ENCODE measurements at places on chromosomes 4 and X.

DNA sequence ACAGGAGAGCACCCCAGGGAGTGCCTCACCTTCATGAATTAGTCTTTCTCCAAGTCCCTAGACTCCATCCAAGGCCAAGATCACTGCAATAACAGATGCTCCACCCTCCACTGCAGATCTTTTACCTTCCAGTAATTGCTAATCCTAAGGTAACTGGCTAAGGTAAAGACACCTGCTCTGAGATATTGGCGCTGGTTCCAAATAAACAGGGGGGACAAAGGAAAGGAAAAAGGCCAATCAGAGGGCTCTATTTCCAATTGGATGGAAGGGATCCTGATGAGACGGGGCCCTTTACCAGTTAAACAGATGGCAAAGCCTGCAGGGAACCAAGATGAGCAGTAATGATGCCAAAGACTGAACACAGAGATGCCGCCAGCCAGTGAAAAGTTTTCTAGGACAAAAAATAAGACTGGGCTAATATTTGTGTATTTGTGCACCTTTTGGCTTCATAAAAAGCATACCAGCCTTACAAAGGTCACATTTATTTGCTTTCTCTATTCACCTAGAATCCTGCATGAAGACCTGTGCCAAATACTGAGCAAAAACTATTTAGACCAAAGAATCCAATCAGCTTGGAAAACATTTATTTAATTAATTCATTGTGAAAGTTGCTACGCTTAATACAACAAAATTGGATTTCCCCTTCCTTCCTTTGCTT is 148.5 kb downstream of the PPP3CA start:
- no peak for DNase-seq

DNA sequence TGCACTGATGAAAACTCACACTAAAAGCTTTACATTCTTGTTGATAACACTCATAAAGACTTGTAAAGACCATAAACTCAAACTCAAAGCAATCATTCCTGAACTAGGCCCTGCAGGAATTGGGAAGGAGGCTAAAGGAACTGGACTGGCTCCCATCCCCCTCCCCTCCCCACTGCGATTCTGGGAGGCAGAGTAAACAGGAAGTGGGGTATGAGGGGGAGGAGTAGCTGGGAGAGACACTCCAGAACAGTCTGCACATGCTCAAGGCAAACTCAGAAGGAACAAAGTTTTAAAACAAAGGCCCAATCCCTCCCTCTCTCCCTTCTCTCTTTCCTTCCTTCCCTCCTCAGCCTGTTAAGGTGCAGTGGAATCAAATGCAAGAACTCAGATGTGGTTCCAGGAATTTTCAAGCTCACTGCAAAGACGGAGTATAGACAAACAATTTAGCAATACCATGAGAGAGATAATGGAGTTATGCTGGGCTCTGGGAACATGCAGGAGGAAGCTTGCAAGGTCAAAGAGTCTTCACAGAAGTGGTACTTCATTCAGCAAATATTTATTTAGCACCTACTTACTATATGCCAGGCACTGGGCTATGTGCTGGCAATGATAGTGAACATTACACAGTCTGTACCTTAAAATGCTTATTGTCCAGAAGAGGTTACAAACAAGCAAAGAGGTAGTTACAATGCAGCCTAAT is 15.9 kb downstream of the MID1IP1 start:
- no peak for DNase-seq

GRCh38 chr4:130125467-130125866 is 1029.5 kb downstream of the C4orf33 start:
- DNase-seq = no peak

DNA sequence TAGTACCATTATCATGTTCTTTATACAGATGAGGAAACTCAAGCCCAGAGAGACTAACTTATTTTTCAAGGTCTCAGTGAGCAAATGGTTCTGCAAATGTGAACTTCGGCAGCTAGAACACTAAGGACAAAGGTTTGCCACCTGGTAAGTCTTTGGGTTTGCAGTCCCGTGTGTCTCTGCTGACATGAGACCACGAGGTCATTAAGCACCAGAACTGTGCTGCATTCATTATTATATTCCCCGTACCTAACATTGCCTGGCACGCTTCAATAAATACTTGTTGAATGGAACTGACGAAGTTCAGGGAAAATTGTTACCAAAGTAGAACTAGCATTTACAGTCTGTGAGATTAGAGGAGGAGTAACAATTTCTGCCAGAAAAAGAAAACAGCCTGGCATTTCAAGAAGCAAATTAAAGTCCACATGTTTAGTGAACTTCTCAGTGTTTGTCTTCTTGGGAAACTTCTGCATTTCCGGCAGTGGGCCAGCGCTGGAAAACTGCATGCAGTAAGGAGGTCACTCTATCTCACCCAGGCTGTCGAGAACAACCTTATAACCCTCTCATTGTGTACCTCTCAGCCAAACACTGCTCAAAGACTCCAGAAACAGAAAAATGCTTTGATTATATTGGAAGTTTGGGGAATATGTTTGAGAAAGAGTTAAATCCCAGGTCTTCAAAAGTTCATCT is 67.4 kb upstream of the CPEB2 start:
- no peak for DNase-seq

DNA sequence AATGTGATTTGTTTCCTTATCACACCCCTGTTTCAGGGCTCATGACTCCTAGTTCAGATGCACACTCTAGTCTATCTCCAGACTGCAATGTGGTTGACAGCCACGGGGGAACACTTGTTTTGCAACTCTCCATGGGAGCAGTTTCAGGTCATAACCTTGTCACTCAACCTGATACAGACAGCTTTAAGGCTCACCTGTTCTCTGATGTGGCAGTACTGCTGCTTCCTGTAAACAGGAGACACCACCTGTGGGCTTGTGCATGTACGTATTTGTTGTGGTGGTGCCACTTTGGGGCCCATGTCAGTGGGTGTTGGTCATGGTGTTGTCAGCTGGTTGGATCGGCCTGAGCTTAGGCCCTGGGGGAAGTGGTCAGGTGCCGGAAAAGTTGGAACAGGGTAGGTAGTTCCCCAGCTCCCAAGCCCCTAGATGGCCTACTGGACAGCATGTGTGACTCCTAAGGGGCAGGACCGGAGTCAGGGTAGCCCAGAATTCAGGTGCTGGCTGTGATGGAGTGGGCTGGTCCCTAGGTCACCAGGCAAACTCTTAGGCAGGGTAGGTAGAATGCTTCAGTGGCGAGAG is 46.2 kb downstream of the FAM9B start:
- no peak for DNase-seq

- no peak for DNase-seq
These were observed 645 bp downstream of the APLN start for GRCh38 chrX:129653971-129654651.

DNA sequence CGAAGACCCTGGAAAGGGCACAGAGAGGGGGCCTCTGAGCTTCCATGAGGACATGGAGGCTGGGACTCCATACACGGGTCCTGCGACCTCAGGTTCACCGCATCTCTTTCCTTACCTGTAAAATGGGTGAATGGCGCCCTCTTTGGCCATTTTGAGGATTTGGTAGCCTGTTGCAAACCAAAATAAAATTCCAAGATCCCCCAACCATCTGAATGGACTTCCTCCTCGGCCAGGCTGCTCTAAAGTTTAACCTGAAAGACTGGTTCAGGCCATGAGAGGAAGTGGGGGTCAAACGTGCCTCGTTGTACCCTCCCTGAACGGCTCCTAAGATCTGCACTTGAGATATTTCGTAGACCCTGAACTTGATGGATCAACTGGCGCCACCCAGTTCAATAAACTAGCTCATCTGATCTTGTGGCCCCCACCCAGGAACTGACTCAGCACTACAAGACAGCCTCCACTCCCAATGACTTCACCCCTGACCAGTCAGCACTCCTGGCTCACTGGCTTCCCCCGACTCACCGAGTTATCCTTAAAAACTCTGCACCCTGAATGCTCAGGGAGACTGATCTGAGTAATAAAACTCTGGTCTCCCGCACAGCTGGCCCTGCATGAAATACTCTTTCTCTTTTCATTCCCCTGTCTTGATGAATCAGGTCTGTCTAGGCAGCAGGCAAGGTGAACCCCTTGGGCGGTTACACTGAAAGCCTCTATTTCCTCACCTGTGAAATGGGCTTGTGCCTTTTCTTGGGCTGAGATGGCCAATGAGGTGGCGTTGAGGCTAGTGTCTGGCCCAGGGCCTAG is 32.9 kb upstream of the GPR78 start:
- DNase-seq = no peak

- no peak for DNase-seq
These were observed 6.0 kb downstream of the DMD start for GRCh38 chrX:33205321-33205720.

DNA sequence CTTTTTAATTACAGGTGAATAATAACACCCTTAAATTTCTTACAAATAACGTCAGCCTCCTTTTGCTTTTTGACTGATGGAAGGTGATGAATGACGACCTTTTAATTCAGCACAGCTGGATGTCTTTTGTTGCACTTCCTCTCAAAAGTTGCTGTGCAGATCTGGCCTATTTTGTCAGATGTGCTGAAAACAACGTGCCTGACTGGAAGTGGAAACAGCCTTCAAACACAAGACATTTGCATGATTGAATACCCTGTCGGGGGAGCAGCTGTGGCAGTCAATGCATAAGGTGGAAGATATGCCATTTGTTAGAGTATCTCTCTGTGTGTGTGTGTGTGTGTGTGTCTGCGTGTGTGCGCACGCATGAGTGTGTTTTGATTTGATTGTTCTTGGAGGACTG is 579.7 kb downstream of the SPRY1 start:
- no peak for DNase-seq

GRCh38 chrX:2489446-2490445 is 11.0 kb downstream of the DHRSX start:
- no peak for DNase-seq

DNA sequence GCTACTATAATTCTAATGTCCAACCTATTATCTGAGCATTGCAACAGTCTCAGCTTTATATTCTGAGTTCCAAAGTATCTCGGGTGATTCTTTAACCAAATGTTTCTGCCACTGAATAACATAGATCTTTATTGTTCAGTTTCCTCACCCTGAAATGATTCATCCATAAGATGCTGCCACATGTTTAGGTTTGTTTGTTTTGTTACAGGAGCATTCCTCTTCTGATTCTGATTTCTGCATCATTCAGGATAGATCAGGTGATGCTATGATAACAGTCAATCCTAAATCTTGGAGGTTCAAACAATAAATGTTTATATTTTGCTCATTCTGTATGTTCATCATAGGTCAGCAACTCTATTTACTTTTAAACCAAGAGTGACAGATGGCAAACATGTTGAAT is 927.6 kb downstream of the PCDH7 start:
- no peak for DNase-seq

- no peak for DNase-seq
These were observed 859.4 kb upstream of the FTHL17 start for GRCh38 chrX:31931225-31931624.

DNA sequence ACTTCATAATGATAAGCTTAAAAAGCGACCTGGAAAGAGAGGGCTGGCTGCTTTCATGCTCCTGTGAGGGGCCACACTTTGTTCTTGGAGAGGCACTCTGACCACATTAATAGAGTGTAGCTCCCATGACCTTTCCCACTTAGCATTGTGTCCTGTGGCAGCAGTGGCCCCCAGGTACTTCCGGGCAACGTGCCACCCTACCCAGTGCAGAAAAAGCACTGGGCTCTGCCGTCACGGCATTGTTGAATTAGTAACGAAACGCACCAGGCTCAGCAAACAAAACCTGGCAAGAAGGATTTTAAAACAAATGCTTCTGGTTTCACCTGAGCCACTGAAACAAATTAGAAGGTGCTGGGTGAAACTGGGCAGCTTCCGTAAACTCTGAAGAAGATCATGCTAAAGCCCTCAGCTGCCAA is 5.4 kb upstream of the SORBS2 start:
- no peak for DNase-seq

- no peak for DNase-seq
These were observed 28.1 kb downstream of the KLHL8 start for GRCh38 chr4:87192145-87192919.

DNA sequence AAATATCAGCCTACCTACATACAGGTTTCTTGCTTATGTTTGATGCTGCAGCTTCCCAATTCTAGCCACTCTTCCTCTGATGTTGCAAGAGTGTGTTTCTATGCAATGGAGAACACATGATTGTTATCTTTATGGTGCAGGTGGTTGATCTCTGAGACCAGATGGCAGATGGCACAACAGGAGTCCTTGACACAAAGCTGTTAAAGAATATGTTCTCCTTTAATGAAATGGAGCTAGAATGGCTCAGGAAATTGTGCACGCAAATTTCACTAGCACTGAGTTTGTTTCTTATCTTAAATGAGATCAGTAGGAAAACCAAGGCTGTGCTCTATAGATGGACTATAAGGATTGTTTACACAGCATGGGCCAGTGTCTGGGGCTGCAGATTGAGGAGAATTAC is 29.9 kb upstream of the TTC29 start:
- DNase-seq = no peak

DNA sequence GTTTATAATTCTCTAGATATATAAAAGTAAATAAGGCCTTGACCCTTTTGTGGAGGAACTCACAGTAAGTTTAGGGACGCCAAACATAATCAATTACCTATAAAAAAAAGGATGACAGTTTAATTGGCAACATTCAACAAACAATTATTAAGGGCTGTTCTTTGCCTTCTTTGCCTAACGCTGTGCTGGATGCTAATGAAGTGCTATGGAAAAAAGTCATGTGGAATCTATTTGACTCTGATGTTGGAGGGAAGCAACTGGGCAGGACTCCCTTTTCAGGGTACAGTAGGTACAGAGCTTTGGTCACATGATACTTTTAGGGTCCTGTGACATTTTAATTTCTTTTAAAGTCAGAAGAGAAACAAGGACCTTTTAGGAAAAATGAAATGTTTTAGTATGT is 91.1 kb downstream of the PCDH7 start:
- no peak for DNase-seq

GRCh38 chr4:122152711-122153226 is 638 bp downstream of the BLTP1 start:
- no peak for DNase-seq

GRCh38 chr4:118727360-118727759 is 42.2 kb downstream of the METTL14 start:
- DNase-seq = no peak

GRCh38 chr4:53629296-53629695 is 38.0 kb upstream of the LNX1 start:
- no peak for DNase-seq

DNA sequence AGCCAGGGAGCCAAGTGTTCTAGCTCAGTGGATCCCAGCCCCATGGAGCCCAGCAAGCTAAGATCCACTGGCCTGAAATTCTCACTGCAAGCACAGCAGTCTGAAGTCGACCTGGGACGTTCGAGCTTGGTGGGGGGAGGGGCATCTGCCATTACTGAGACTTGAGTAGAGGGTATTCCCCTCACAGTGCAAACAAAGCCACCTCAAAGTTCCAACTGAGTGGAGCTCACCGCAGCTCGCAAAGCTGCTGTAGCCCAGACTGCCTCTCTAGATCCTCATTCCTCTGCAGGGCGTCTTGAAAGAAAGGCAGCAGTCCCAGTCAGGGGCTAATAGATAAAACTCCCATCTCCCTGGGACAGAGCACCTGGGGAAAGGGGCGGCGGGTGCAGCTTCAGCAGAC is 226.3 kb downstream of the ZIC3 start:
- no peak for DNase-seq
